ENCODE measurements at places on chromosomes 7 and 10.

GRCh38 chr7:121151774-121152221, 163.3 kb downstream of the CPED1 start:
- DNase-seq, result no peak

DNA sequence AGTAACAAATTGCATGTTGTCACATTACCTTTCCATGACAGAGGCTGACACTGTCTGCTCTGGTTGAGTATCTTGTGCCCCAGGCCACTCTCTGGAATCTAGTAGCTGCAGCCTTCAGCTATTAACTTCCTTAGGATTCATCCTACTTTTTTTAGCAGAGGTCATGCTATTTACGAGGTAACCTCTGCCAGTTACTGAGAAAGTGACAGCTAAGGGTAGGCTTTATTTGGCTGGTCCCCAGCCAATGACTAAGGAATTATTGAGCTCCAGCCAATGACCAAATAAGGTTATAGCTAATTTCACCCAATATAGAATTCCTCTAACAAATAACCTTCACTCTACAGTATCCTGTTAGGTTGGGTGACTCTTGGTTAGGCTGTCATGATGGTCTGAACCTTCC, 1361.7 kb downstream of the XPNPEP1 start:
- no peak for DNase-seq

GRCh38 chr10:117390420-117390819, 15.2 kb upstream of the PDZD8 start:
- DNase-seq, result no peak

DNA sequence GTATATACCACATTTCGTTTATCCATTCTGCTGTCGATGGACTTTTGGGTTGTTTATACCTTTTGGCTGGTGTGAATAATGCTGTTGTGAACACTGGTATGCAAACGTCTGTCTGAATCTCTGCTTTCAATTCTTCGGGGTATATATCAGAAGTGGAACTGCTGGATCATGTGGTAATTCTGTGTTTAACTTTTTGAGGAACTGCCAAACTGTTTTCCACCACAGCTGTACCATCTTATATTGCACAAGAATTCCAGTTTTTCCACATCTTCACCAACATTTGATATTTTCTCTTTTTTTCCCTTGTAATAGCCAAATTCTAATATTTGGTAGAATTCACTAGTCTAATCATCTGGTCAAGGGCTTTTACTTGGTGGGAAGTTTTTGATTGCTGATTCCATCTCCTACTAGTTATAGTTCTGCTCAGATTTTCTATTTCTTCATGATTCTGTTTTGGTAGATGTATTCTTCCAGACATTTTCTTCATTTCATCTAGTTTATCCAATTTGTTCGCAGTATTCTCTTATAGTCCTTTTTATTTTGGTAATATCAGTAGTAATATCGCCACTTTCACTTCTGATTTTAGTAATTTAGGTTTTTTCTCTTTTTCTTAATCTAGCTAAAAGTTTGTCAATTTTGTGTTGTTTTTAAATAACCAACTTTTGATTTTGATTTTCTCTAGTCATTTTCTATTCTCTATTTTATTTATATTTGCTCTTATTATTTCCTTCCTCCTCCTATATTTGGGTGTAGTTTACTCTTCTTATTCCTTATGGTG, 271.2 kb downstream of the ZEB1 start:
- DNase-seq, result no peak
